AG04450 (cell line): ENCODE measurements at places on chromosomes 7 and 10. TPM values are rescaled to one million over a fixed set of nuclear protein-coding genes. Genes with fewer than 3 reads are reported as not detected.

Gene ARL3
- 16.5 and 19.2 TPM in 2 replicates for polyA plus RNA-seq

Gene ZNF775
- polyA plus RNA-seq, result 2.2 and 3.0 TPM in 2 replicates

Gene TWIST1
- polyA plus RNA-seq, result 19.4 and 26.5 TPM in 2 replicates

DNA sequence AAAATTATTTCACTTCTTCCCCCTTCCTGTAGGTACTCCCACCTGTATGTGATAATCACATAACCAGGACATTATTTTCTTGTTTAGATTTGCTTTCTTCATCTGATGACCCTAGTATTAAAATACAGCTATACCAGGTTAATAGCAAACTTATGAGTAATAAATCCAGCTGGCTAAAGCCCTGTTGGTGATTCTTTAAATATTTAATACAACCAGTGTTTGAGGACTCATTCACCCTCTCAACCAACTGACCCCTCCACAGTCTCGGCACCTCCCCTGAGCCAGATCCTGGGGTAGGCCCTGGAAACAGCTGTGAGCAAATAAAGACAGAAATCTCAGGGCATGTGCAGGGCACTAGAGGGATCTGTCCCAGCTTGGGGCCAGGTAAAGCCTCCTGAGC, 58.5 kb downstream of the BLNK start:
- DNase-seq, result no peak

- DNase-seq, result no peak
Measured at GRCh38 chr7:30845426-30846135, 66.1 kb upstream of the AQP1 start.

GRCh38 chr7:44665531-44666213, 59.2 kb downstream of the OGDH start:
- DNase-seq, result peak; percentile 27

GRCh38 chr7:80272560-80273239, 138.1 kb downstream of the GNAI1 start:
- no peak for DNase-seq

DNA sequence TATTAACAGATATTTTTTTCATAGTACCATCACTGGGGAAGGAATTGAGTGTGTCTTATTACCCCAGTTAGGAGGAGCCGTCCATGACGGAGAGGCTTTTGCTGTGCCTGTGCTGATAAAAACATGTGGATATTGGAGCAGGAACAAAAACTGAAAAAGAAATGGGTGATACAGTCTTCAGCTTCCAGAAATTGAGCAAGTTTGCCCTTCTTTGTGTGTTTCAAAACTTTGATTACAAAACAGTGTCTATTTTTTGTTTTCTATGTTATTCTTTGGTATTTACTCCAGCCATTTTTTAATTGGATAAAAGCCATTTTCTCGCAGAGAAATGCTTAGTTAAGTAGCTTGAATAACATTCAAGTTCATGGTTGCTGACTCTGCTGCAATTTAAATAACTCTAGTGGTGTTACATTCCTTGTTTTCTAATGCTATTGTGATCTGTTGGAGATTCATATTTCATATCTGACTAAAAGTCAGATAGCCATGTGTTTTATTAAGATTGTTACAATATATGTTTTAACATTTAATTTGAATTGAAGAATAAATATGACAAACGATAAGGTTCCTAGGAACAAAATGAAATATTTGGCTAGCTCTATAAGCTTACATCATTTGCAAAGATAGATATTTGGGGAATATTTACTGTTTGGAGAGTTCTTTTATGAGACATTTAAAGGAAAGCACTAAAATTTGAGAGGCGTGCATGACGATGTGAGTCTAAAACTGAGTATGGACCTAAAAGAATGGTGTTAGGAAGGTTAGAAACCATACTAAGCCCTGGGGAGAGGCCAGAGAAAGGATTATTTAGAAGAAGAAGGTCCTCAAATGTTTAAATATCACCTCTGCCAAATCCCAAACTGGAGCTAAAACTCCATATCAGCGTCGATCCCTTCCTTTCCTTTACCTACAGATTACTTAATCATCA, 747.3 kb upstream of the CELF2 start:
- DNase-seq, result no peak

- DNase-seq, result no peak
Measured at GRCh38 chr7:87474533-87475358, 734 bp downstream of the ABCB4 start.

GRCh38 chr10:131579251-131580071, 267.9 kb upstream of the TCERG1L start:
- DNase-seq, result no peak

- no peak for DNase-seq
Measured at GRCh38 chr10:48288661-48289060, 14.2 kb upstream of the FRMPD2 start.
